ENCODE measurements at places on chromosomes 3 and 15. TPM values are rescaled to one million over a fixed set of nuclear protein-coding genes. Genes with fewer than 3 reads are reported as not detected.

The CCDC13 gene
- polyA plus RNA-seq, result 0.65 TPM

DNA sequence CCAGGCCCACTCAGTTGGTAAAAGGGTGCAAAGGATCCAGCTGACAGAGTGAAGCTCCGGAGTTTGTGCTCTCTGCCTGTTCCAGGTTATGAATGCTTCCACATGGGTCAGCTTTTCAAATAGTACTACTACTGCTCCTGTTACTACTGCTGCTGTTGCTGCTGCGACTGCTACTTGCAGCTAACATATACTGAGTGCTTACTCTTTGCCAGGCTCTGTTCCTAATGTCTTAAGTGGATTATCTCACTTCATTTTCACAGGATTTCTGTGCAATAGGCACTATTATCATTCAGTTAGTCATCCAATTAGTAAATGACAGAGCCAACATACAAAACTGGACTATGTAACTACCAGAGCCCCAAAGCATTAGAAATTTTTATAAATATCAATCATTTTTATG is 106.5 kb downstream of the IQCH start:
- no peaks in the 10 kb centered on the region for H3K27me3 ChIP-seq
- H3K36me3 ChIP-seq, result no peaks in the 10 kb centered on the region
- H3K4me1 ChIP-seq, result peaks cover 15% of the 10 kb centered on the region
- no peak overlapping the region for H3K27ac ChIP-seq
- no peak overlapping the region for H3K4me3 ChIP-seq

- H3K4me1 ChIP-seq, result no peaks in the 10 kb centered on the region
- DNase-seq, result no peak
- H3K36me3 ChIP-seq, result no peaks in the 10 kb centered on the region
- H3K27me3 ChIP-seq, result no peaks in the 10 kb centered on the region
- H3K4me3 ChIP-seq, result no peak overlapping the region
- H3K27ac ChIP-seq, result no peak overlapping the region
These were observed 208.5 kb upstream of the LINGO1 start for GRCh38 chr15:77840991-77841775.

The BCL6 gene
- polyA plus RNA-seq, result 27.1 TPM

DNA sequence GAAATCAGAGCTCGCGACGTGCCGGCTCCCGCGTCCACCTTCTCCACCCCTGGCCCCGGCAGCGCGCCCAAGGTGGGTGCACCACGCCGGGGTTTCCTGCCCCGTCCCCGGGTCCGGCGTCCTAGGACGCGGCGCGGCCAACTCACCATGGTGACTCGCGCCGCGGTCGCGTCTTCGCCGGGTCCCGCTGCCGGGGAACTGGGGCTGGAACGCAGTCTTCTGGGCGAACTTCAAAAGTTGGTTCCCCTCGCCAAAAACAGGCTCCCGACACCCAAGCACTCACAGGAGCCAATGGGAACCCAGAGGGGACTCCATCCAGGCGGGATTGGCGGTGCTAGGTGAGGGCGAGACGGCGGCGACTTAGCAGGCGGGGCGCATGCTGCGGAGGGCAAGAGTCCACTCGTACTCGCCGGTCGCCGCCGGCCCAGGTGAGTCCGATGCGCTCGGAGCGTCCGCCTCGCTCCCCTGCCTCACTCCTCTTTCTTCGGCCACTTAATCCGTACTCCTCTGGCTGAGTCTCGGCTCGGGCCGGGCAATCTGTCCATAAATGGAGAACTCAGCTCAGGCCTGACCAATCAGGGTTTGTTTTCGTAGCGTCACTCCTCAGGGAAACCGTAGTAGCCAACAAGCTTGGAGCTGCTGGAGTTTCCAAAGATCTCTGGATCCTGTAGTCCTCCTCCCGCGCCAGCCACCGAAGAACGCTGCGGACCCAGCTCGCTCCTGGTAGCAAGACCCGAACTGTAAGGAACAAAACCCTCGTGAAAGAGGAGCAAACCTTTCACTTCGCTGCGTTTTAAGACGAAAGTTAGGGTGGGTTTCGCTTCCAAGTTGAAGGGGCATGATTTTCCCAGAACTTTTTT is at the start of gene MYO1E:
MYO1E (minus strand) TSS at position 520 of the 860 bp plus-strand sequence; CDS start at position 149, 371 bp downstream.
- no peaks in the 10 kb centered on the region for H3K36me3 ChIP-seq
- H3K4me3 ChIP-seq, result peak within 1 kb of the TSS; percentile 94
- no peaks in the 10 kb centered on the region for H3K4me1 ChIP-seq
- peak; percentile 89 for DNase-seq
- no peaks in the 10 kb centered on the region for H3K27me3 ChIP-seq

DNA sequence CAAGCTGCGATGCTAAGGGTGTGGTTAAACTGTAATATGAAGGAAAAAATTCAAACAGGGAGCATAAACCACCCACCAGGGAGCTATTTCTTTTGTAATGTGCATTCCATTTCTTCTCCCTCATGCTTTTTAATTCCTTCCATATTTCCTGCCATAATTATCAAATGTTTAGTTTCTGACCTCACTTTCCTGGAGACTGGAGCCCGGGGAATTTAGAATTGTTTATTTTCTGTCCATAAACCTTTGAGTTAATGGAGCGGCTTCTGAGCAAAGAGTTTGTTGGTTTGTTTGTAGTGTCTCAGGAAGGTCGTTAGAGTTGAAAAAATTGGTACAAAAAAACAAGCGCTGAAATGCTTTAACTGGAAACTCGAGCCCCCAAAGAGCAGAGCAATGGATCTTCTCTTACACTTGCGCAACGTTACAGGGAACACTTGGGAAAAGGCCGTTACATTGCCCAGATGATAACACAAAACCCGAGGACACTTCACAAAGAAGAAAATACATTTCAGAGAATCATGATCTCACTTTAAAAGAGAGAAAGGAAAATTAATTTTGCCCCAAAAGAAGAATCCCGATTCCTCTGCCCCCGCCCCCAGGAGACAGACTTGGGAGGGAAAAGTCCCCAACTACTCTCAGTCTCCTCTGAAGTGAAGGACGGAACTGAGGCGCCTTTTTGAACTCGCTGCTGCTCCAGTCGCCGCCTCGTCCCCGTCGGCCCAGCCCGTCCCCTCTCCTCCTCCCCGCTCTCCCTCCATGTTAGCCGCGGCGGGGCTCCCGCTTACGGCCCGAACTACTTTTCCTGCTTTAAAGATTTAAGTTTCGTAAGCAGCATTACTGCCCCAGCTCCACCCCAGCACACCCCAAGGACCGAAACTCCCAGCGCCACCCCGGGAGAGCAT is 842 bp downstream of the FSTL1 start:
- no peaks in the 10 kb centered on the region for H3K36me3 ChIP-seq
- H3K4me3 ChIP-seq, result peak overlapping the region; percentile 63
- DNase-seq, result peak; percentile 65

GRCh38 chr3:30672959-30673358 is 66.6 kb downstream of the TGFBR2 start:
- peaks cover 61% of the 10 kb centered on the region for H3K36me3 ChIP-seq
- no peak for DNase-seq
- H3K27ac ChIP-seq, result no peak overlapping the region
- no peak overlapping the region for H3K4me3 ChIP-seq
- H3K27me3 ChIP-seq, result no peaks in the 10 kb centered on the region
- H3K4me1 ChIP-seq, result no peaks in the 10 kb centered on the region

The GNAT1 gene
- polyA plus RNA-seq, result not detected

- H3K27ac ChIP-seq, result no peak overlapping the region
- no peak for DNase-seq
- no peaks in the 10 kb centered on the region for H3K36me3 ChIP-seq
These were observed 6.6 kb downstream of the ARID3B start for GRCh38 chr15:74547616-74548015.

DNA sequence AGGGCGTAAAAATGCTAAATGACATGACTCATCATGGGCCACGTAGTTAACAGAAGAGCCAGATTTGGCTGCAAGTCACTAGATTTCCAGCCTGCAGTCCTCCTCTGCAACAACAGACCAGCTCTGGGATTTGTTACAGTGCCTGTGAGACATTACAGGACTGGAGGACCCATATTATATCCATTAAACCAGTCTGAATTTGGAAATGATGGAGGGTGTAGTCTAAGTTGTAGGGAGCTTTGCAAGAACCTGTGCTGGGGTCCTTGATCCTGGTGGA is 10.8 kb downstream of the ZNF774 start:
- no peaks in the 10 kb centered on the region for H3K27me3 ChIP-seq
- H3K27ac ChIP-seq, result no peak overlapping the region
- H3K4me1 ChIP-seq, result no peaks in the 10 kb centered on the region
- DNase-seq, result no peak
- H3K36me3 ChIP-seq, result peaks cover 10% of the 10 kb centered on the region
- H3K4me3 ChIP-seq, result no peak overlapping the region

The NR1I2 gene
- 0.26 TPM for polyA plus RNA-seq

The TNNC1 gene
- polyA plus RNA-seq, result 6.3 TPM

DNA sequence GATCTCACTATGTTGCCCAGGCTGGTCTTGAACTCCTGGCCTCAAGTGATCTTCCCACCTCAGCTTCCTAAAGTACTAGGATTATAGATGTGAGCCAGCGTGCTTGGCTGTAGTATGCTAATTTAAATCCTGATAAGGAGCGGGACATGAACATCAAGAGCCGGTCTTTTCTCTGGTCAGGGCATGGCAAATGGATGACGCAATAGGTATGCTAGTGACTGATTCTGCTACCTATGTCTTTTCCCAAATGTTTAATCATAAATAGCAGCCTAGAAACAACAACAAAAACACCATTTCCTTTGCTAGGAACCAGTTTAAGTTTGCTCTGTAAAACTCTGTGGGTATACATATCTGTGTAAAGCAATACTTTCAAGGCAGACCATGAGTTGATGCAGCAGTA is 64.7 kb downstream of the STARD9 start:
- H3K36me3 ChIP-seq, result no peaks in the 10 kb centered on the region
- no peak for DNase-seq
- H3K27me3 ChIP-seq, result no peaks in the 10 kb centered on the region
- no peak overlapping the region for H3K4me3 ChIP-seq
- H3K27ac ChIP-seq, result no peak overlapping the region

DNA sequence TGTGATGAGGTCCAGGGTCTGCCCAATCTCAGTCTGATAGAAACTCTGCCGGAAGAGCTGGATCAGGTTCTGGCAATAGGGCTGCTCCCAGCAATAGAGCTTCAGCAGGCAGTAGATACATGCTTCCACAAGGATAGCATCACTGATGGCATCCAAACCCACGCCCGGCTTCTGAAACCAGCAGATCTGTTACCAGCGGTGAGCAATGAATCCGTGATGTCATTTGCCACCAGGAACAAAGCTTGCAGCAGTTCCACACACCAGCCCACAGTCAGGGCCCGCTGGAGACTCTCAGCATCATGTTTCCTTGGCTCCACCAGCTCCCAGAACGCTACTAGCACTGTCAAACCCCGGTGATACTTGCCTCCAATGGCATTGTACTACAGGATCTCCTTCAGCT is 19.3 kb upstream of the TTBK2 start:
- H3K4me1 ChIP-seq, result no peaks in the 10 kb centered on the region
- peaks cover 6% of the 10 kb centered on the region for H3K36me3 ChIP-seq
- H3K27me3 ChIP-seq, result no peaks in the 10 kb centered on the region
- no peak overlapping the region for H3K27ac ChIP-seq
- no peak overlapping the region for H3K4me3 ChIP-seq

DNA sequence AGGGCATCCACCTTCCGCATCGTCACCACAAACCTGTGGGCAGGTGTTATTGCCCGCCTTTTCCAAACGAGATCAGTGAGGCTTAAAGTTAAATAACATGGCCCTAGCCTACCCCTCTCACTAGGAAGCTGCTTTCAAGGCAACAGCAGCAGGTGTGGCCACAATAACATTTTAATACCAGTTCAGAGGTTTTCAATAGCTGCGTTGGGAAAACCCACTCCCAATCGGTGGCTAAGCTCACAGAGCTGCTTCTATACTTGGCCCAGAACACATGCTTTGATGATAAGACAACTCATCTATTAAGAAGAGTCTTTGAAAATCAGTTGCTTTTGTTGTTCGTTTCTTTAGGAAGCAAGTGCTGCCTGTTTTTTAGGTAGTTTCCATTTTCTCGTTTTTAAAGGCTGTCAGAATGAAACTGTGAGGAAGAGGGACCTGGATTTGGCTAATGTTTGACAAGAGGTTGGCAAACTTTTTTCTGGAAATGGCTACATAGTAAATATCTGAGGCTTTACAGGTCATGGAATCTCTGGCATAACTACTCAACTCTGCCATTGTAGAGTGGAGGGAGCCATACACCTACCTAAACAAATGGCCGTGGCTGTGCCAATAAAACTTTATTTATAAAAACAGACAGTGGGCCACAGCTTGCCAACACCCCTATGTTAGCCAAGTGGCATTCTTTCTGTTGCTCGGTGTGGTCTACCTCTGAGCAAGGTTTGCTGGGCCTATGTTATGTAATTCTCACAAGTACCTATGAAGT is 179.6 kb downstream of the FEZF2 start:
- no peak for DNase-seq
- no peaks in the 10 kb centered on the region for H3K27me3 ChIP-seq
- H3K4me1 ChIP-seq, result no peaks in the 10 kb centered on the region
- H3K27ac ChIP-seq, result no peak overlapping the region
- no peak overlapping the region for H3K4me3 ChIP-seq

DNA sequence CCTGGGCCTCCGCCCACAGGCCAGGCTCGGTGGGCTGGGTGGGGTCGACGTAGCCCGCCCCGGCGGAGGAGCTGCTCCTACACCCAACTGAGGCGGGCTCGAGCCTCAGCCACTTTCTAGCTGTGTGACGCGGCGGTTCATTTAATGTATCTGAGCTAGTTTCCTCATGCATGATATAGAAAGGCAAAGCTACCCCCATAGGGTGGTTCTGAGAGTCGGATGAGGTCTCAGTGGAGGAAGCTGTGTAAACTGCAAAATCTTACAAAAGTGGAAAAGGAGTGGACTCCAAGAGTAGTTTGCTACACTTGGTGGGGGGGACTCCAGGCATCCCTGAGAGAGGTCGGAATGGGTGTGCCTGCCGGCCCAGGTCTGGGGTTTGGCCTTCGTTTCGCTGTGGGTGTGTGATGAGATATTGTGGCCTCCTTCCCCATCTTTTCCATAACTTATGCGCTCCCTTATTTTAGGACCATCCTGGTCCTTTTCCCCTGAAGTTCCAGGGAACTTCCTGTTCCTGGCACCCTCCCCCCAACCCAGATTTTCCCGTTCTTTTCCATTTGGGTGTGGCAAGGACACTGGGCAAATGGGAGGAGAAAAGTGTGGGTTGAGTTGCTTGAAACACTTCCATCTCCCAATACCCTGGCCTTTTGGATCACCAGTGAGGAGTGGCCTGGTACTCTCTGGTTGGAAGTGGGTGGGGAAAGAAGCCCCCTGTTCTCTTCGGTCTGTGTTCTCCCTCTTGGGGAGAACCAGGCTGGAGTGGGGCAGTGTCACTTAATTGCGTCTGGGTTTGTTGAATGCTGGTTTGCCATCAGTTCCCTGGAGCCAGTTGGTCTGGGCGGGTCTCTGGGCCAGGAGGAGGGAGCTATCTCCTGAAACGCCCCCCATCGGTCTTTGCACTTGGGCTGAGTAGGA is 1.1 kb downstream of the PDIA5 start:
- peaks cover 23% of the 10 kb centered on the region for H3K4me1 ChIP-seq
- DNase-seq, result no peak
- H3K27me3 ChIP-seq, result no peaks in the 10 kb centered on the region
- H3K36me3 ChIP-seq, result no peaks in the 10 kb centered on the region
- H3K27ac ChIP-seq, result peak overlapping the region; percentile 85

The ITIH1 gene
- 1.1 TPM for polyA plus RNA-seq

DNA sequence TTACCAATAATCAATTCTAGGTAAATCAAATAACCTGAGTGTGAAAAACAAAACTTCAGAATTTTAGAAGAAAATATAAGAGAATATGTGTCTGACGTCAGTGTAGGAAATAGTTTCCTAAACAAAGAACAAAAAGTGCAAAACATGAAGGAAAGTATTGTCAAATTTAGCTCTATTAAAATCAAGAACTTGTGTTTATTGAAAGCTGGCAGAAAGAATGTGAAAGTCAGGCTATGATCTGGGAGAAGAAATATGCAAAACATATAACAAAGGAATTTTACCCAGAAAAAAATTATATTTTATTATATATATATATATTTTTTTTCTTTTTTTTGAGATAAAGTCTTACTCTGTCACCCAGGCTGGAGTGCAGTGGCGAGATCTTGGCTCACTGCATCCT is 129.1 kb upstream of the ANKRD28 start:
- no peaks in the 10 kb centered on the region for H3K4me1 ChIP-seq
- no peak overlapping the region for H3K4me3 ChIP-seq
- no peaks in the 10 kb centered on the region for H3K27me3 ChIP-seq
- H3K36me3 ChIP-seq, result no peaks in the 10 kb centered on the region
- no peak overlapping the region for H3K27ac ChIP-seq
